ACHN (cell line): ENCODE measurements at places on chromosomes 3 and 15.

DNA sequence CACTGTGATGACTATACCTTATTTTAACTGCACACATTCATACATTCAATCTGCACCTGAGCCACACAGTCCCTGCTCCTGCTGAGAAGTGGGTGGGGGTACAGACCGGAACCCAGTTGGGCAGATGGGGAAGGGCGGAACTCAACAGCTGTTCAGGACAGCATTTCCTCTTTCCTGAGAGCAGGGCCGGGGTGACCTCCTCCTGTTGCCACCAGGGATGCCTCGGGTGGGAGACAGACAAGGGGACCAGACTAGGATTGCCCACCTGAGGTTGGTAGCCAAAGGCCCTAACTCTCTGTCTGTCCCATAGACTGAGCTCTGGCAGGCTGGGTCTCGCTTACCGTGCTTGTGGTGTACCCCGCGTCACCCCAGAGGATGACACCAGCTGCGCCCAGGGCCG, 3.9 kb downstream of the HYAL2 start:
- DNase-seq = no peak

- no peak for DNase-seq
Measured at GRCh38 chr3:169923189-169923588, 11.8 kb downstream of the SAMD7 start.

DNA sequence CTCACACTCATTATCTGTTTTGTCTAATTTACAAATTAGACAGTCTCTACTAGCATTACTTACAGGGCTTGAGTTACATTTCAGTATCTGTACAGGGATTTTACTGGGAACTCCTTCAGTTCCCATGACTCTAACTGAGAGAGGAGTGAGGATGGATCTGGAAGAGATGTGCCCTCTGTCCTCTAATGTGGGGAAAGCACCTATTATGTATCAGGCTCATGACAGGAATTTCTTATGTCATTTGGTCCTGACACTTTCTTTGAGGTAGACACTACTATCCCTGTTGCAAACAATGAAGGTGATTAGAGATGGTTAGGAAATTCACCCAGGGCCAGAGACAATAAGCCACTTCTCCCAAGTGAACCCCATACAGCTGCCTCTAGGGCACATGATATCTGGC, 10.9 kb upstream of the NCKIPSD start:
- no peak for DNase-seq

- no peak for DNase-seq
Measured at GRCh38 chr15:73228128-73228646, 140.6 kb downstream of the HCN4 start.

DNA sequence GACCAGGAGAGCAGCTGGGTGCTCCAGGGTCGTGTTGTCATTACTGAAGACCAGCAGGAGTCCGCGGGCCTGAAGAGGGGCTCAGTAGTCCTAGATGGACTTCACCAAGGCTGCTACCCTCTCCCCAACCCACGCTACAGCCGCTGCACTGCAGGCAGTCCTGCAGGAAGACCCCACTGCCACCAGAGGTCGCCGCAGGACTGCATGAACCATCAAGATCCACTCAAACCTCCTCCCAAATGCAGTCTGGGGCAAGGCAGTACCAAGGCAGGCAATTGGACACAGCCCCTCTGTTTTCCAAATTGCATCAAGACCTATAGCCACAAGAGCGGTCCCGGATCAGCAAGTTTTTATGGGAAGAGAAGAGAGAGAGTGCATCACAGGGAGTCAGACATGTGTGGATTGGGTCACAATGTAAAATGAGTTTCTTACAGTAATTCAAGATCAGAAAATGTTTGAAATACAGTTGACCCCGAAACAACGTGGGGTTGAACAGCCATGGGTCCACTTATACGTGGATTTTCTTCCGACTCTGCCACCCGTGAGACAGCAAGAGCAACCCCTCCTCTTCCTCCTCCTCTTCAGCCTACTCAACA, 46.7 kb downstream of the DZIP1L start:
- peak; percentile 58 for DNase-seq

DNA sequence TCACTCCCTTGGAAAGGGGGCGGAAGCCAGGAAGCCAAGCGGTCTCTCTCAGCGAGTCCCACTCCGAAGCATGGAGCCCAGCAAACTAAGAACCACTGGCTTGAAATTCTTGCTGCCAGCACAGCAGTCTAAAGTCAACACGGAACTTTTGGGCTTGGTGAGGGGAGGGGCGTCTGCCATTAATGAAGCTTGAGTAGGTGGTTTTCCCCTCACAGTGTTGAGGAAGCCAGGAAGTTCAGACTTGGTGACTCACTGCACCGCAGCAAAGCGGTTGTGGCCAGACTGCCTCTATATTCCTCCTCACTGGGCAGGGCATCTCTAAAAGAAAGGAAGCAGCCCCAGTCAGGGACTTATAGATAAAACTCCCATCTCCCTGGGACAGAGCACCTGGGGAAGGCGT, 665.4 kb upstream of the CBLB start:
- no peak for DNase-seq

- no peak for DNase-seq
Measured at GRCh38 chr15:58545307-58546065, 113.7 kb downstream of the LIPC start.

GRCh38 chr3:156416846-156417558, 137.9 kb downstream of the SSR3 start:
- DNase-seq = no peak

DNA sequence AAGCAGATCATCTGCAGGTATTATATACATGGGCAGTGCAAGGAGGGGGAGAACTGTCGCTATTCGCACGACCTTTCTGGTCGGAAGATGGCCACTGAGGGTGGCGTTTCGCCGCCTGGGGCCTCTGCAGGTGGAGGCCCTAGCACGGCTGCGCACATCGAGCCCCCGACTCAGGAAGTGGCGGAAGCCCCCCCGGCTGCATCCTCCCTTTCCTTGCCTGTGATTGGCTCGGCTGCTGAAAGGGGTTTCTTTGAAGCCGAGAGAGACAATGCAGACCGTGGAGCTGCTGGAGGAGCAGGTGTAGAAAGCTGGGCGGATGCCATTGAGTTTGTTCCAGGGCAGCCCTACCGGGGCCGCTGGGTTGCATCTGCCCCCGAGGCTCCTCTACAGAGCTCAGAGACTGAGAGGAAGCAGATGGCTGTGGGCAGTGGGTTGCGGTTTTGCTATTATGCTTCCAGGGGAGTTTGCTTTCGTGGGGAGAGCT, 639 bp downstream of the MKRN3 start:
- no peak for DNase-seq

GRCh38 chr15:29570121-29570947, 251.9 kb downstream of the TJP1 start:
- DNase-seq = peak; percentile 29

- no peak for DNase-seq
Measured at GRCh38 chr3:152706991-152707713, 127.8 kb upstream of the P2RY1 start.

DNA sequence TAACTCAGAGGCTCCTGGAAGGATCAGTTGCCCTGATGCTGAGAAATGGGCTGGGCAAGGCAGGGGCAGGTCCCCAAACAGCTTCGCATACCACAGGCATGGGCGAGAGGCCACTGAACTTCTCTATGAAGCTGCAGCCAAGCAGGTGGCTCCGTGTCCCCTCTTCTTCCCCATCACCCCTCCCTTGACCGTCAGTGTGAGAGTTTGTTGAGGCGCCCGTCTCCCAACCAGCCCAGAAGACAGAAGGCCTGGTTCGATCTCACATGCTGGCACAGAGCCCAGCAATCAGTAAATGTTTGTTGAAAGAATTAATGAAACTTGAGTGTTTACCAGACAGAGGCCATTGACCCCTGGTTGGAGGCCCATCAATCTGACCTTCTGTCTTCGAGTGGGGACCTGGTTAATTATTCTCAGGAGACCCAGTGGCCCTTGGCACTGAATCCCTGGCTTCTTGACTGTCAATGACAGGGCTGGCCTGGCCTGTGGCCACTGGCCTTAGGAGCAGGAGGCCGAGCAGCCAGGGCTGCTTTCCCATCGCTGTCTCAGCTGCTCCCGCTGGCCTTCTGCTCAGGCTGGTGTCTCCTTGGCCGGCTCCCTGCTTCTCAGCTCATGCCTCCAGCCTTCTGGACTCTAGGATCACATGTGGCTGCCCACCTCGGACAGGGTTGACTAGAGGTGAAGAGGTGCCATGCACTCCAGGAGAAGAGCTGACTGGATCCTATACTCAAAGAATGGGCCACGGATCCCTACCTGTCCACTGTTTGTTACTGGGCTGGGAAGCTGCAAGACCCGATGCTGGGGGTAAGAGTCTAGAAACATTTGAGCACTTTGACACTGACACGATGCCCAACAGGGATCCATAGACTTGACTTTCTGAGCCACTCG, 113.4 kb downstream of the ASB7 start:
- DNase-seq = peak; percentile 19

- no peak for DNase-seq
Measured at GRCh38 chr15:58340176-58340575, 91.6 kb upstream of the LIPC start.

DNA sequence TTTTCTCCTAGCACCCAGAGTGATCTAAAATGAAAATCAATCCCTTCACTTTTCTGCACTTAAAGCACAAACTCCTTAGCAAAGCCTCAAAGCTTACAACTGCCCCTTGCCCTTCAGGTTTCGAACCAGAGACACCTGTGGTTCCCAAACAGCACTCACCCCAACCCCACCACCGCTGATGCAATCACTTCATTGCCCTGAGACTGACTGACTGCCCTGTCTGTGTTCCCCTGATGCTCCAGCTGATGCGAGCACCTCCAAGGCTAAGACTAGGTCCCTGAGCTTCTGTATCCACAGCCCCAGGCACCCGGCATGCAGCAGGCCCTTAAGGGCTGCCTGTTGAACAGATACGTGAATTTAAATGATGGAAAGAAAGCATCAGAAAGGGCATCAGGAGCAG, 127.3 kb downstream of the ZNF621 start:
- no peak for DNase-seq

DNA sequence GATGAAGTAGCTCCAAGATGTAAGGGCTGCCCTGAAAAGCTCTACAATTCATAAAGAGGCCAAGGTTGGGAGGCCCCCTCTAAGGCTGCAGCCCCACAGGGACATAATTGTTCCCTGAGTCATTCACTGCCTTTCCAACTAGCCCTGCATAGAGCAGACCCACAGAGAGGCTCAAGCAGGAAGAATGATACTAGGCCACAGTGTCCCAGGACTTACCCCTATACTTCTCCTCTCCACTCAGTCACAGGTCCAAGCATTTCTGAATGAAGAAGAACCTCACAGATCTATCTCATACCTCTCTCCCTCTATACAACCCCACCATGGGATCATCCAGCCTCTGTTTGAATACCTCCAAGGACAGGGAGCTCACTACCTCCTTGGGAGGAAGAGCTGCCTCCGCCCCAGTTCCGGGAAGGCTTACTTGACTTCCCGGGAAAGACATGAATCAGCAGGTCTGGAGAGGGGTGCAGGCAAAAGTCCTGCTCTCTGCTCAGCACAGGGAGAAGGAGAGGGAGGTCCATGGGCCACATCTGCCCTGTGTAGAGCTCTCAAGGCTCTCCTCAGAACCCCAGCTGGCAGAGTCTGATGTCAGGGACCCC, 6.9 kb upstream of the SKIC8 start:
- DNase-seq = peak; percentile 62

- DNase-seq = no peak
Measured at GRCh38 chr15:74158855-74159650, 14.5 kb upstream of the ISLR start.

GRCh38 chr15:90243943-90244639, 5.3 kb upstream of the TTLL13 start:
- no peak for DNase-seq

- peak; percentile 53 for DNase-seq
Measured at GRCh38 chr15:85730001-85730820, 64.5 kb downstream of the KLHL25 start.

DNA sequence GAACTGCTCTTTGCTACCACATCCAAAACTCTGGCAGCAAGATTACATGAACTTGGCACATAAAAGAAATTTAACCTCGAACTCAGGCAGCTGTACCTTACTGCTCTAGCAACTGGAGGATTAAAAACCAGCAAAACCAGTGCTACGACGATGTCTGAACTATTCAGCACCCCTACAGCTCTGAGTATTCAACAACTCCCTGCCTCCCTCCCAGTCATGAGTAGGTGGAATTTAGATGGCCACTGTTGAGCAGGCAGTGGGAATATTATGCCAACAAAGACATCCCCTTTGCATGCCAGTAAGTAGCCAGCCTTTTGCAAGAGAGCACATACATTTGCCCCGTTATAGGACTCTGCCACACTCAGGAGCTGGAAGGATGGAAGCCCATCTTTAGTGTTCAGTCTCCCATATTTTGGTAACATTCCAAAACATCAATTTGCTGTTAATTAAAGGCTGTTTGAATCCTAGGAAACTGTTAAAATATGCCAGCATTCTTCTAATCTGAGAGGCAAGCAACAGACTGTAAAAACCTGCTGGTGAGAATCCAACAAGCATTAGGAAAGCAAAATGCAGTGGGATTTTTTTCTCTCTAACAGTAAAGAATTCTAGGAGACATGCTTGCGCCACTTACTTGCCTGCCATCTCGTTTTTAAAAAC, 85.4 kb downstream of the ZNF385D start:
- DNase-seq = no peak

DNA sequence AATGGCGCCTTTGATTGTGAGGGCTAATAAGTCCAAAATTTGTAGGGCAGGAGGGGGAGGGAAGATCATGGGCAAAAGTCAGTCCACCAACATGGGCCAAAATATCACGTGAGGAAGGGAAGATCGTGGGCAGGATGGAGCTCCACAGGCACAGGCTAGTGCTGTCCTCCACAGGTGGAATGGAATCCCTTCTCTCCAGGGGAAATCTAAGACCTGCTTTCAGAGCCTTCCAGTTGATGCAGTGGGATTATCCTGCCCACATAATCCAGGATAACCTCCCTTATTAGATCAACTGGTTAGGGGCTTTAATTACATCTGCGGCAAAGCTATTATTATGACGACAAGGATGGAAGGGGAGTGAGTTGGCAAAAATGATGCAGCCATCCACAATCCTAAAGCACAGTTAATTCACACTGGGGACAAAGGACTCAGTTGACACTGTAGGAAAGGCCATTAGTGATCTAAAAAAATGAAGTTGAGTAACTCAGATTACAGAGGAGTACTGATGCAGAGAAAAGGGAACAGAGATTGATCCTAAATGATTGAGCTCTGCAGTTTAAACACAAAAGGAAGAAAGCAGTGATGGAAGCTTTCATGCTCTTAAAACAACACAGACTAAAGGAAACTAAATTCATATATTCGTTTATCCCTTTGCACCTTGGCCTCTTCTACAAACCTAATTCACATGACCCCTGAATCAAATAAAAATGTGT, 159.8 kb downstream of the AKAP13 start:
- no peak for DNase-seq

- no peak for DNase-seq
Measured at GRCh38 chr15:98891301-98891700, 116.3 kb downstream of the PGPEP1L start.

GRCh38 chr15:51004103-51004551, 90.6 kb downstream of the TNFAIP8L3 start:
- no peak for DNase-seq

DNA sequence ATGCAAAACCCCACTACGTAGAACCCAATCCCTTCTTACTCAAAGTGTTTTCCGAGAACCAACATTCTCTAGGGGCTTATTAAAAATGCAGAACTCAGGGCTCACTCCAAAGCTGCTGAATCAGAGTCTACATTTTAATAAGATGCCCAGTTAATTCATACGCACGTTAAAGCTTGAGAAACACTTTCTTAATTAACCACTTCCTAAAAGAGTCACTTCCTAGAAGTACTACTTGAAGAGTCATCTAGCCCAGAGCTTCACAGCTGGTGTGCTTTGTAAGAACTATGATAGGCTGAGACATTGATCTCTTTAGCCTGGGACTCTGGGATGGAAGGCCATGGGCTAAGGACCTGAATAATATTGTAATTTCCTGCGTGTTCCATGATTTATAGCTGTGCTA, 9.0 kb downstream of the COL6A5 start:
- no peak for DNase-seq

GRCh38 chr3:128252083-128252482, 98.8 kb downstream of the EEFSEC start:
- DNase-seq = no peak
